Activated naive CD4-positive, alpha-beta T cell treated with anti-CD3 and anti-CD28 coated beads, Interleukin-2, amount 10 ng/mL, durations not matched to agents 7 days and 5 days (primary cell): ENCODE measurements at places on chromosomes 11 and 22.

DNA sequence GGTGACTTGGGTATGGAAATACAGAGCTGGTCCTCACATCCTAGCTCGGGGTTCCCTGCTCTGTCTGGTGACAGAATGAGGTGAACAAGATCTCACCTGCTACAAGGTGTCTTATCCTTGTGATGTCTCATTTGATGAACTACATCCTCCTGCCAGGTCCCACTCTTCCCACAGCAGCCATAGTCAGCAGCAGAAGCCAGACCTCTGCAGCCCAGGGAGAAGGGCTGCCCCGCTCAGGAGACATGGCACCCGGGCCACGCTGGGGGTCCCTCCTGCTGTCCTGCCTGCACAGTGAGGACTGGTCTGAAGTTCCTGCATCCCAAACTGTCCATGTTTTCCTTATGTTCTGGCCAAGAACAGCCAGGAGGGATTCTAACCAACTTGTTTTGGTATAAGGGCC is 414.1 kb downstream of the CTTN start:
- H3K4me3 ChIP-seq: no peak overlapping the region
- H3K4me1 ChIP-seq: no peaks in the 10 kb centered on the region
- no peak for DNase-seq

GRCh38 chr11:3215346-3216026 is 3.1 kb downstream of the MRGPRG start:
- peaks cover 4% of the 10 kb centered on the region for H3K4me1 ChIP-seq
- peaks cover 46% of the 10 kb centered on the region for H3K27me3 ChIP-seq
- H3K27ac ChIP-seq: no peak overlapping the region
- peak; percentile 13 for DNase-seq
- H3K4me3 ChIP-seq: no peak overlapping the region

GRCh38 chr11:58490827-58491226 is 17.1 kb downstream of the OR5B21 start:
- no peak for DNase-seq
- H3K4me3 ChIP-seq: no peak overlapping the region
- H3K36me3 ChIP-seq: no peaks in the 10 kb centered on the region
- no peaks in the 10 kb centered on the region for H3K4me1 ChIP-seq
- H3K27me3 ChIP-seq: no peaks in the 10 kb centered on the region
- no peak overlapping the region for H3K27ac ChIP-seq

GRCh38 chr11:14908214-14908880 is 16.3 kb upstream of the CYP2R1 start:
- H3K36me3 ChIP-seq: peaks cover 2% of the 10 kb centered on the region
- DNase-seq: peak; percentile 57
- no peak overlapping the region for H3K27ac ChIP-seq
- H3K4me1 ChIP-seq: peaks cover 52% of the 10 kb centered on the region

DNA sequence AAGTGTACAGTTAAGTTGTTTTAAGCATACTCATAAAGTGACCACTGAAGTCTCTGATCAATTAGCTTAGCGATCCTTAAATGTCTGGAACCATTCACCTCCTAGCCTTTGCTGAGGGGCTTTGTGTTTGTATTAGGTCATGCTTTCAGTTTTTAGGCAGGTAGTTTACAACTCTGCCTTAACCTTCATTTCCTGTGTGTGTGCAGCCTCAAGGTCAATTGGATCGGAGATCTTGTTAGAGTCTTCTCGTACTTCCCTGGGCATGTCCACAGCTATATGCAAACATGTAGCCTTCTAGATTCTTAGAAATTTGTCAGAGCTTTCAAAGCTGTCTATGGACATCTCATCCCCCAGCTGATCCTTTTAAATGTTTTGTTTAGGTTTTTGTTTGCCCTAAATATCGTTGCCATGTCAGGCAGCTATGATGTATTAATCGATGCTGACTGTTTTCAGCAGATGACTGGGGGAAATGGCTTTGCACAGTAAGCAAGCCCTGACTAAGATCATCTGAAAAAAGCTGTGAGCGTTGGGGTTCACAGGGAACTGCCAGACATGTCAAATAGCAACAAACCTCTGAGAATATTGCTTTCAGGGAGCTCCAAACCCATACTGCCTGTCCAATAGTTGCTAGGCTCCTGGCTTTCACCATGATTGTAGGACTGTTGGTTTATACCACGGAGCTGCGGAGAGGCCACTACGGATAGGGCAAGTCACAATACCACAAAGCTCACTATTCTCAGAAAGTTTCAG is 45.6 kb downstream of the GLYAT start:
- no peak overlapping the region for H3K4me3 ChIP-seq
- no peak for DNase-seq
- peak overlapping the region; percentile 53 for H3K27ac ChIP-seq
- no peaks in the 10 kb centered on the region for H3K27me3 ChIP-seq

GRCh38 chr22:35684270-35684700 is 33.4 kb upstream of the APOL5 start:
- no peak overlapping the region for H3K27ac ChIP-seq
- H3K4me3 ChIP-seq: no peak overlapping the region
- H3K36me3 ChIP-seq: no peaks in the 10 kb centered on the region
- DNase-seq: no peak

DNA sequence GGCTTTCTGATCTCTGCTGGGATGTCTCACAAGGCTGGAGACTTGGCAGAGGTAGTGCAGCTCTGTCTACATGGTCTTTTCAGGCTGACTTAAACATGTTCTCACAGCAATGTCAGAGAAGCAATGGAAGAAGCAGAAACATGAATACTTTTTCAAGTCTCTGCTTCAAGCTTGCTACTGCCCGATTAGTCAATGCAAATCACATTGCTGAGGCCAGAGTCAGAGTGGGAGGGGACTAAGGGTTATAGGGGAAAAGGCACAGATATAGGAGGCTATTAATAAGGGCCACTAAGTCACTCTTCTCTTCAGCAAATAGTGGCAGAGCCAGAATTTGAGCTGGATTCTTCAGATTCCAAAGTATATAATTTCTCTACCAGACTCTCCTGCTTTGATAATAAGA is 390.5 kb downstream of the TMEM135 start:
- H3K27me3 ChIP-seq: no peaks in the 10 kb centered on the region
- no peak overlapping the region for H3K27ac ChIP-seq
- H3K4me3 ChIP-seq: no peak overlapping the region

DNA sequence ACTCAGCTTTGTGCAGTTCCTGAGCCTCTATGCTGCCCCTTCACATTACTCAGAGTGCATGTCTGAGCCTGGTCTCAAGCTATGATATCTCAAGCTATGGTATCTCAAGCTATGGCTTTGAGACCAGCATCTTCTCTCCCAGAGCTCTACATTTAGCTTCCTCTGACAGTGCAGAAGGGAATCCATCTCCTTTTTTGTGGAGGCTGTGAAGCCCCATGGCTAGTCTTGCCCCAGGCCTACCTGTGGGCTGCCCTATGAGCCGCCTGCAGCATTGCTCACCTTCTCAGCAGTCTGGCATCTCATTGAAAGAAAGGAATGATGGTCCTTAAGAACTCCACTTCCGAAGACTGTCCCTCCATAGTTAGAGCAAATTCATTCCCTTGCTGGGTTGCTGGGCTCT is 12.6 kb downstream of the PGAP2 start:
- H3K27me3 ChIP-seq: no peaks in the 10 kb centered on the region
- no peak for DNase-seq
- no peak overlapping the region for H3K27ac ChIP-seq
- peaks cover 21% of the 10 kb centered on the region for H3K4me1 ChIP-seq
- peaks cover 24% of the 10 kb centered on the region for H3K36me3 ChIP-seq

DNA sequence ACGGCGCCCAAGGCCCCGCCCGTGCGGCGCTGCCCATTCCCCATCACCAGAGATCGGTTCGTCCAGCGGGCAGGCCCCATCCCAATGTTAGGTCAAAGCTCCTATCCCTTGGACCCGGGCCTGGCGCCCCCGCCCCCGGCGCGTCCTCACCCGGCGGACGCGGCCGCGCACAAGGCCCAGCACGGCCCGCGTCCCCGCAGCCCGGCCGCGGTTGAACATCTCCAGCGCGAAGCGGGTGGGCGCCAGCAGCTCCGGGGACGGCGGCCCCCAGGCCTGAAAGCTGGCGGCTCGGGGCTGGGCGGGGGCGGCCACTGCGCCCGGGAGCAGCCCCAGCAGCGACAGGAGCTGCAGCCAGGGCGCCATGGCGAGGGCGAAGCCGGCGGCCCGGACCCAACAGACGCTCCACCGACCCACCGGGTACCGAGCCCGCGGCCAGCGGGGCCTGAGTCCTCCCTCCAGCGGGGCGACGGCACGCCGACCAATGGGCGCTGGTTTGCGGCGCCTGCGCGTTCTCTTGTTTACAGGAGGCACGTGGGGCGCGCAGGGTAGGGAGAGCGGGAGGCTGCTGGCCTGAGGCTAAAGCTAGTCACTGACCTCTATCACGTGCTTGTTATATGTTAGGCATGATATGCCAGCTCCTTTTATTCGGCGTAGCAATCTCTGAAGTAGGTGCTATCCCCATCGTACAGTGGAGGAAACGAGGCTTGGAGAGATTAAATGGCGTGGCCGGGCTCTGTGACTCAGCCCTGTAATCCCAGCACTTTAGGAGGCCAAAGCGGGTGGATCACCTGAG is at the start of gene CTSF:
Gene CTSF, minus strand, starts transcription at position 483 of the 793 bp plus-strand sequence. Its CDS starts 120 bp downstream, at position 363.
- DNase-seq: peak; percentile 82
- H3K4me3 ChIP-seq: peak within 1 kb of the TSS; percentile 69
- H3K27me3 ChIP-seq: peaks cover 52% of the 10 kb centered on the region
- H3K27ac ChIP-seq: no peak within 1 kb of the TSS
- peaks cover 5% of the 10 kb centered on the region for H3K4me1 ChIP-seq

- H3K27me3 ChIP-seq: no peaks in the 10 kb centered on the region
- DNase-seq: peak; percentile 42
- peaks cover 5% of the 10 kb centered on the region for H3K36me3 ChIP-seq
- H3K4me1 ChIP-seq: peaks cover 53% of the 10 kb centered on the region
Measured at GRCh38 chr22:25388866-25389540, 169.6 kb downstream of the CRYBB2 start.

- no peak overlapping the region for H3K4me3 ChIP-seq
- H3K36me3 ChIP-seq: no peaks in the 10 kb centered on the region
- H3K27me3 ChIP-seq: peaks cover 10% of the 10 kb centered on the region
- no peak overlapping the region for H3K27ac ChIP-seq
- peaks cover 24% of the 10 kb centered on the region for H3K4me1 ChIP-seq
Measured at GRCh38 chr11:65468874-65469333, 29.9 kb upstream of the MALAT1 start.

DNA sequence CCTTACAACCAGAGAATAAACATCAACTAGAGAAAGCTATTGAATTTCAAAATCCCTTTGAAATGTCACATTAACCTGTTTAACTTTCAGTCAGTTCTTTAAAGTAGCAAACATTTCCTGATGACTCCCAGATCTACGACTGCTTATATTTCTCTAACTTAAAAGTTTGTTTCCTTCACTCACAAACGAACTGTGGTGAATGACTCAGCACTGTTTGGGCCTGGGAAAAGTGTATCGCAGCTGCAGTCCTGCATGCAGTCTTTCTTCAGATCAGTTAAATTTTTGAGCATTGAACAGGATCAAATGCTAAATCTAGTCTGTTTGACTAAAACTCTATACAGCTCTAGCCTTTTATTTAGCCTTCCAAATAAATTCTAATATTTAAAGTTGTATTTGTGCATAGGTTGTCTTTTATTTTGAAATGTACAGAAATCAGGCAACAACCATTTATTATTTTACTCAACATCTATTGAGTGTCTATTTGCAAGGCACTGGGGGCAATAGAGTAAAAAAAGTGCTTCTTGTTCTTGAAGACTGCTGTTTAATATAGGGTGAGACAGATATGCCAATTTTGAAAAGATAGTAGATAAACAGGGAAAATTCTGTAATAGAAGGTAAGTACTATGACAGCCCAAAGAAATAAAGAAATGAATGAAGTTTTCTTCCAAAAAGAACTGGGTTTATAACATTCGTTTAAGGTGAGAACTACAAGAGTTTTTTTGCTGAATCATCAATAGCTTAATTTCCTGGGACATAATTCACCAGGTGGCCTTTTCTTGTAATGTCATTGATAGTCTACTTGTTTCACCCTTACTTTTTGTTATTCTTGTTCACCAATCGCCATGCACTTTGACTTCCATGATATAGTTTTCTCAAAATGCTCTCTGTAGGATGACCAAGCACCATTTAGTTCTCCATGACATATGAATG is 235.4 kb downstream of the METTL15 start:
- no peak for DNase-seq
- H3K4me3 ChIP-seq: no peak overlapping the region
- H3K4me1 ChIP-seq: no peaks in the 10 kb centered on the region

DNA sequence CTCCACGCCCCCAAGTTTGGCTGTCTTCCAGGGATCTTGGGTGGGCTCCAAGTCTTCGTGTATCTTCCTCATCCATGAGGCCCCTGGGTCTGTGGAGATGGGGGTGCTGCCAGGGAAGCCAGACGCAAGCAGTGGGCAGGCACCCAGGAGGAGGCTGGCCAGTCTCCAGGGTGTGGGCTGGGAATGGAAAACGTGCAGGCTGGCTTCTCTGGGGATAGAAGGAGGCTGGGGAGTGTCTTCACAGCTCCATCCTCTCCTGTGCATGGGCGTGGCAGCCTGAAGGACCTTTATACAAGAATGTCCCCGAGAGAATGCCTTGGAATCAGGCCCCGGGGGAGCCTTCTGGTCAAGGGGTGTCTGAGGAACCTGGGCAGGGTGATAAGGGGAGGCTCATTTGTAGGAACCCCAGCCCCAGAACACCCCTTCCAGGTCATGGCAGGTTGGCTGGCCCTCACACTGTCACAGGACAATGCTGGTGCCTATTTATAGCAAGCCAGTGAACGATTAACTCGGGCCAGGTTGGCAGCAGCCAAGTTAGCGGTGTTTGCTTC is 14.0 kb downstream of the SGSM1 start:
- H3K4me3 ChIP-seq: no peak overlapping the region
- H3K4me1 ChIP-seq: no peaks in the 10 kb centered on the region
- H3K36me3 ChIP-seq: no peaks in the 10 kb centered on the region
- no peak overlapping the region for H3K27ac ChIP-seq

- H3K36me3 ChIP-seq: no peaks in the 10 kb centered on the region
- H3K27ac ChIP-seq: no peak overlapping the region
- H3K4me3 ChIP-seq: no peak overlapping the region
- DNase-seq: no peak
- H3K27me3 ChIP-seq: peaks cover 15% of the 10 kb centered on the region
Measured at GRCh38 chr11:108632041-108632704, 32.7 kb upstream of the DDX10 start.

DNA sequence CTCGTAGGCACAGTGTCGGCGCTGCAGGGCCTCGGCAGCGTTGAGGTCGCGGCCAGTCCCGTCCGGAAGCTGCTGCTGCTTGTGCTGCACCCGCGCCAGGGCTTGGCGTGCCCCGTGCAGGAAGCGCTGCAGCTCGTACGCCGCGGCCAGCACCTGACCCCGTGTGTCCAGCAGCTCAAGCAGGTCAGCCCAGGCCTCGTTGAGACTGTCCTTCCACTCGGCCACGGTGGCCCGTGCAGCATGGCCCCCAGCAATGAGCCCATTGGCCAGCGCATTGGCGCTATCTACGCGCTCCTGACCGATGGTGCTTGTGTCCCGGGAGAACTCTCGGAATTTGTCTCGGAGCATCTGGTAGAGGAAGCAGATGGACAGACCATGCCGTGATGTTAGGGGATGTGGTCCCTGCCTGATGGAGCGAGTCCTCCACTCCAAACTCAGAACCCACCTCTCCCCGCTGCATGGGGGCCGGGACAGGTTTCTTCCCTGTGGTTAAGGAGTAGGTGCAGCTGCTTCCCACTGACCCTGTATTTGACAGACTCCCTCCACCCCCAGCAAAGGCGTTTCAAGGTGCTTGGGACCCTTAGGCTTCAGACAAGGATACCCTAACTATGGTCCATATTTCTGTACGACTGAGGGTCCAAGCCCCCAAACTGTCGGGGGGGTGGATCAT is 13.8 kb upstream of the RBM4B start:
- no peak overlapping the region for H3K4me3 ChIP-seq
- no peak overlapping the region for H3K27ac ChIP-seq
- DNase-seq: no peak
- no peaks in the 10 kb centered on the region for H3K36me3 ChIP-seq

- no peaks in the 10 kb centered on the region for H3K36me3 ChIP-seq
- peaks cover 16% of the 10 kb centered on the region for H3K27me3 ChIP-seq
- no peaks in the 10 kb centered on the region for H3K4me1 ChIP-seq
- DNase-seq: no peak
- no peak overlapping the region for H3K27ac ChIP-seq
Measured at GRCh38 chr11:69521457-69521856, 40.0 kb downstream of the LINC01488 start.
